ENCODE measurements at places on chromosomes 6 and 20.

DNA sequence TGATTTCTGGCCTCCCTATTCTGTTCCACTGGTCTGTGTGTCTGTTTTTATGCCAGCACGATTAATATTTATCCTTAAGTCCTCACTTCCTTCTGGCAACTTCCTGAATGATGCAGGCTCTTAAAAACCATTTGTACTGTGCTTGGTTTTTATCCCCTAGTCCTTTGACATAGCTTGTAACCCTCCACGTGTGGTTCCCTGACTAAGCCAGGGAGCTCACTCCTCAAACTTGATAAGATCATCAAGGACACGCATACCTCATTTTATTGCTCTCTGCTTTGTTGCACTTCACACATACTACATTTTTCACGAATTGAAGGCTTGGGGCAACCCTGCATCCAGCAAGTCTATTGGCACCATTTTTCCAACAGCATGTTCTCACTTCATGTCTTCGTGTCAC is 166.4 kb upstream of the UST start:
- no peak for DNase-seq

DNA sequence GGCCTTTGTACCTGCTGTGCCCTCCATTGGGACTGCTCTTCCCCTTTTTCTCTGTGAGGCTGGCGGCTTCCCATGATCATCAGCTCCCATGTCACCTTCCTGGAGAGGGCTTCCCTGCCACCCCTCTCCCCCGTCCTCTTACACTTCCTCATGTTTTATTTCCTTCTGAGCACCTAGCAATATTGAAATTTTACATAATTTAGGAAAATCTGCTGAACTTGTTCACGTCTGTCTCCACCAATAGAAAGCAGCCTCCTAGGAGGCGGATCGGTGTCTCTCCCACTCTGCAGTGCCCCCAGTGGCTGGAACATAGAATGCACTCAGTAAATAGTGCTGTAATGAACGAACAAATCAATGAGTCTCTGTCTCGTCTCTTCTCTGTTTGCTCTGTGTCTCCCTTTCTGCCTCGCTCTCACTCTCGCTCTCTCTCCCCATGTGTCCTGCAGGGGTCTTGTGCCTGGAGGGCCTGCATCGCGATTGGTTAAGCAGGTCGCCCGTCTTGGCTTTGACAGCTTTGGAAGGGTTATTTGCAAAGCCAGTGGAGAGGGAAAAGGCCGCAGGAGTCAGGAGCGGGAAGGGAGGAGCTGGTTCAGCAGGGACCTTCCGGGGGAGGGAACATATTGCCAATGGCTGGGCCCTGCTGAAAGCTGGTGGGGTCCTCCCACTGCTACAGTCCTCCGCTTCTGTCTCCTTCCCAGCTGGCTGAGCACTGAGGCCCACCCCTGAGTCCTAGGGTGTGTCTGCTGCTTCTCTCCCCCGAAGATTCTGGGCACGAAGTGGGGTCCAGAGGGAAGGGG is 12.1 kb upstream of the OCSTAMP start:
- DNase-seq, result peak; percentile 50

- DNase-seq, result no peak
These were observed 24.5 kb downstream of the TTBK1 start for GRCh38 chr6:43267619-43268354.

DNA sequence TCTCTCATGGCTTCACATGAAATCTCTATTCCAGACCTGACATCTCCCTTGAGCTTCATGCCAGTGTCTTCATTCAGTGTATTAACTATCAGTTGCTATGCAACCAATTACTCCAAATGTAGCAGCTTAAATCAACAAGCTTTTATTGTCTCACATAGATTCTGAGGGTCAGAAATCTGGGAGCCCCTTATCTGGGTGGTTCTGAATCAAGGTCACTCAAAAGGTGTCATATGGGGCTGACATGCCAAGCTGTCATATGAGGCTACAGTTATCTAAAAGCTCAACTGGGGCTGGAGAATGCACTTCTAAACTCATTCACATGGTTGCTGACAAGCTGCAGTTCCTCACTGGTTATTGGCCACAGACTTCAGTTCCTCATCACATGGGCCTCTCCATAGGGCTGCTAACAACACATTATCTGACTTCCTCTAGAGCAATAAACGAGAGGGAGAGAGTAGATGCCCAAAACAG is 7.3 kb upstream of the CGA start:
- DNase-seq, result no peak

GRCh38 chr6:74851596-74851995 is 354.3 kb downstream of the COL12A1 start:
- DNase-seq, result no peak

GRCh38 chr20:52411611-52412010 is 220.0 kb upstream of the ZFP64 start:
- DNase-seq, result no peak

DNA sequence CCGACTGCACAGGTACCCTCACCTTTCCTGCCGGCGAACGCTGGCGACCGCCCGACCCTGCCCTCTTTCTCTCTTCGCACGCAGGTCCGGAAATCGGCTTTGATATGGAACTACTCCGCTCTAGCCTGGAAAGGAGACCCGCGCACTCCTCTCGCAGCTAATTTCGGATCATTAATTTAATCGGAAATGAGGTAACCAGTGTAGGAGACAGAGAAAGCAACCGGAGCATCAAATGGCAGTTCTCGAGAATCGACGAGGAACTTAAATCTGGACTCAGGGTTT is 949 bp upstream of the ATXN1 start:
- no peak for DNase-seq

DNA sequence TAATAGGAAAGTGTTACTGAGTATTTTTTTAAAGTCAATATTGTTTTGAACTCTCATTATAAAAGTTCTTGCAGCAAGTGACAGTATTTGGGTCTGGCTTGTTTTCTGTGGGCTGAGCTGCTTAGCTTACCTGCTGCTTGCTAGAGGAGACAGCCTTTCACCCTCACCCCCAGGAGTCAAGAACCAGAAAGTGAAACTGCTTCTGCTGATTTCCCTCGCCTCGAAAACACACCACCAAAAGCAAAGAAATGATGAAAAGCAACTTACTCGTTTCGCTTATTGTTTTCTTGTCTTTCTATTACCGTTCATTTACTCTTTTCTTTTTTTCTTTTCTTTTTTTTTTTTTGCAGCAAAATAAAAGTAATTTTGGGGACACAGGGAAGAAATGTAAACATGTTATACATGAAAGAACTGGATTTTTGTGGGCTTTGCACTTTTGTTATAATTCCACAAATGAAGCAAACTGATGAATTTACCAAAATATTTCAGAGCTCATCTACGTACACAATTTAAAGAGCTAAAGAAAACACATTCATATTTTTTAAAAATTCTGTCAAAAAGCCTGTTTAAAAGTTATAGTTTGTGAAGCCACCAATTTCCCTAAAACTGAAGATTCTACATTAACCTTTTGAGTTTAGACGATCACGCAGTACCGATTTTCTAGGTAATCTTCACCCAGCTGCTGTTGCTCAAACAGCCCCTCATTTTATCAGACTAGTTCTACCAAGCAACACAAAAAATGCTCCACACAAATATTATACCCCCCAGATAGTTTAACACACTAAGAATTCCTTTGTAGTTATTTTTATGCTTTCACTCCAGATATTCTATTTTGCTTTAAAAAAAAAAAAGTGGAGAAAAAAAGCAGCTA is 1.7 kb downstream of the SCML4 start:
- DNase-seq, result no peak

DNA sequence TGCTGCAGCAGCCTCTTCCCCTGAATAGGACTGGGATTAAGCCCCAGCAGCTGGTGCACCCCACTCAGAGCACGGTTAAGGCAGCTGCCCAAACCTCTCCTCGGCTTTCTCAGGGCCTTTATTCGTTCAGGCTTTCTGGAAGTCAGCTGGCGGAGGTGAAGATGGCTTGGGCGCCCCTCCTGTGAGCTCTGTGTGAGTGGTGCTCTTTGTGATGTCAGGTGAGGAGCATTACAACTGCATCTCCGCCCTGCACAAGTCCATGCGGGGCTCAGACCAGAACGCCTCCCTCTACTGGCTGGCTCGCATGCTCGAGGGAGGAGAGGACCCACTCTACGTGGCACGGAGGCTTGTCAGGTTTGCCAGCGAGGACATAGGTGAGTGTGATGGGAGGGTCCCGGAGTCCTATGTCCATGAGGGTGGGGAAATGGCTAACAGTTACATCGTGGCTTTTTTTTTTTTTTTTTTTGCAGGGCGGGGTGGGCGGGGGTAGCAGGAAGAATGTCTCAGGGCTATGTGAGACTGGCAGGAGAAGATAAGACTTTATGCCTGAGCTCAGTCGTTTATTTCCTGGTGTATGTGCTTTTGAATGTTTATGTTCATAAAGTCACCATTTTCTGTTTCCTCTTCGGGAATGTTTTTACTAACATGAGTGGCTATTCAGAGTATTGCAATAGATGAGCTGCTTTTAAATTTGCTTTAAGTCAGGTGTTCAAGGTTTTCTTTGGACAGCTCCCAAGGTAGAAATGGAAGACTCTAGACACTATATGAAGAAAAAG is 18.2 kb downstream of the WRNIP1 start:
- no peak for DNase-seq

DNA sequence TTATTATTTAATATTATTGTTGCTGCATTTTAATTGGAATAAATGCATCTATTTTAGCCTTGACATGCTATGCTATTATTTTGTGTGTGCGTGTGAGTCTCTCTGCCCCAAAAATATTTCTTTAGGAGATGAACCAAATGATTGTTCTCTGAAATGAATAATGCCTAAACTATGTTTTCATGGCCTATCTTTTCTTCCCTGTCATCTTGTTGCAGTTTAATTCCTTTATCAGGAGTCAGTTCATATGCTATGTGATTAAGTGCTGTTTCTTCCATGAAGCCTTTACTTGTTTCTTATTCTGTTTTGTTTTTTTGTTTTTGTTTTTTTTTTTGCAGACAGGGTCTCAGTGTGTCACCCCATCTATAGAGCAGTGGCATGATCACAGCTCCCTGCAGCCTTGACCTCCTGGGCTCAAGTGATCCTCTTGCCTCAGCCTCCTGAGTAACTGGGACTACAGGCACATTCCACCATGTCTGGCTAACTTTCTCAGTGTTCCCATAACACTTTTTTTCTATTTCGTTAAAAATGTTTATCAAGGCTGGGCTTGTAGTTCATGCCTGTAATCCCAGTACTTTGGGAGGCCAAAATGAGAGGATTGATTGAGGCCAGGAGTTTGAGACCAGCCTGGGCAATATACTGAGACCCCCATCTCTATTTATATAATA is 25.7 kb downstream of the TPX2 start:
- DNase-seq, result no peak

- DNase-seq, result no peak
These were observed 5.3 kb downstream of the ZNF512B start for GRCh38 chr20:63964412-63964811.

GRCh38 chr6:106520711-106521401 is 108.4 kb downstream of the RTN4IP1 start:
- peak; percentile 50 for DNase-seq

DNA sequence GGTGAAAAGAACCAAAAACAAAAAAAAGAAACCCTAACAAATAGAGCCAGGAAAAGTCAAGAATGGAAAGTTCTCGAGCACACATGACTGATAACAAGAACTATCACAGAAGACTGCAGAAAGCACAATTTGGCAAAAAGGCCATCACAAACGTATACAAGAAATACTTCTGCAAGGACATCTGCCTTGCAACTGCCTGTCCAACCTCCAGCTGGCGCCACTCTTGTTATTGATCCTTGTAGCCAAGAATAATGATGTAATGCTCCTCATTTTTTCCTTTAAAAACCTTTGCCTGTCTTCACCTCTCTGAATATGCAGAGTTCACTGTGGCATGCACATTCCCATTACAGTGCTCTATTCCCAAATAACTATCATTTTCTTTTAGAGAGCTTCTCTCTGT is 87.9 kb upstream of the BMP5 start:
- no peak for DNase-seq

- no peak for DNase-seq
These were observed 283.7 kb downstream of the ESR1 start for GRCh38 chr6:152091201-152091600.

GRCh38 chr6:127102859-127103258 is 15.6 kb upstream of the RSPO3 start:
- DNase-seq, result no peak

GRCh38 chr6:44800784-44801592 is 413.5 kb downstream of the CDC5L start:
- no peak for DNase-seq

DNA sequence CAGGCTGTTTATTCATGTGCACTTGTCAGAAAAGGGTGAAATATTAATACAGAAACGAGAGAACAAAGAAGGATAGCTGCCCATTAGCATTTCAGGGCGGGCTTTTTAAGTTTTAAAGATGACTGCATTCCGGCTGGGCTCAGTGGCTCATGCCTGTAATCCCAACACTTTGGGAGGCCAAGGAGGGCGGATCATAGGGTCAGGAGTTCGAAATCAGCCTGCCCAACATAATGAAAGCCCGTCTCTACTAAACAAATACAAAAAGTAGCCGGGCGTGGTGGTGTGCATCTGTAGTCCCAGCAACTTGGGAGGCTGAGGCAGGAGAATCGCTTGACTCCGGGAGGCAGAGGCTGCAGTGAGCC is 130.5 kb downstream of the HFE start:
- DNase-seq, result no peak

- no peak for DNase-seq
These were observed 4.6 kb upstream of the TBPL1 start for GRCh38 chr6:133948472-133948871.

GRCh38 chr6:35486005-35486925 is 10.6 kb downstream of the TEAD3 start:
- DNase-seq, result no peak

DNA sequence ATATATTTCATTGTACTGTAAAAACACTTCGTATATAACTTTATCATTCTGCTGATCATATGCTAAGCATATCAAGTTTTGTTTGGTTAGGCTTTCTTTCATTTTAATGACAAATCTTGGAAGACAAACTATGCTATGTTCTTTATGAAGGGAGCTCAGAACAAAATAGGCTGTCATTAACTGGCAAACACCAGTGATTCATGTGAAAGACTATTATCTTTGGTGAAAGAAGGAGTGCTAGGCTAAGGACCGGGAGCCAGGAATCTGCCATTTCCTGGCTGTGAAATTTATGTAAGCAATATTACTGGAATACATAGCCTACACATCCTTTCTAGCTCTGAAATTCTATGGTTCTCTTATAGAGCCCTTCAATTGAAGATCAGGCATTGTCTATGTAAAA is 136.2 kb upstream of the CCN2 start:
- no peak for DNase-seq

GRCh38 chr6:1604158-1605003 is 5.3 kb upstream of the FOXC1 start:
- no peak for DNase-seq

DNA sequence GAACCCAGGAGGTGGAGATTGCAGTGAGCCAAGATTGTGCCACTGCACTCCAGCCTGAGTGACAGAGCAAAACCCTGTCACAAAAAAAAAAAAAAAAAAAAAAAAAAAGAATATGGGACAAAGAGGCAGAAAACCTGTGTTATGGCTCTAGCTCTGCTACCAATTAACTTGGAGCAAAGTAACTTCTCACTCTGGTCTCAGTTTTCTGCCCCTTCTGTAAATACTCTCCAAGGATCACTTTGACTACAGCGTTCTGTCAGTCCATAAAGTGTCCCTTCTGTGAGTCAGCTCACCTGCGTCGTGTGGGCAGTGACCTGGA is 24.6 kb downstream of the C6orf132 start:
- DNase-seq, result no peak

- no peak for DNase-seq
These were observed 1.9 kb downstream of the UBE2C start for GRCh38 chr20:45814314-45814713.
